ENCODE measurements at places on chromosomes 5 and 9.

GRCh38 chr5:147687118-147687517 is 95.4 kb downstream of the JAKMIP2 start:
- DNase-seq, result no peak

DNA sequence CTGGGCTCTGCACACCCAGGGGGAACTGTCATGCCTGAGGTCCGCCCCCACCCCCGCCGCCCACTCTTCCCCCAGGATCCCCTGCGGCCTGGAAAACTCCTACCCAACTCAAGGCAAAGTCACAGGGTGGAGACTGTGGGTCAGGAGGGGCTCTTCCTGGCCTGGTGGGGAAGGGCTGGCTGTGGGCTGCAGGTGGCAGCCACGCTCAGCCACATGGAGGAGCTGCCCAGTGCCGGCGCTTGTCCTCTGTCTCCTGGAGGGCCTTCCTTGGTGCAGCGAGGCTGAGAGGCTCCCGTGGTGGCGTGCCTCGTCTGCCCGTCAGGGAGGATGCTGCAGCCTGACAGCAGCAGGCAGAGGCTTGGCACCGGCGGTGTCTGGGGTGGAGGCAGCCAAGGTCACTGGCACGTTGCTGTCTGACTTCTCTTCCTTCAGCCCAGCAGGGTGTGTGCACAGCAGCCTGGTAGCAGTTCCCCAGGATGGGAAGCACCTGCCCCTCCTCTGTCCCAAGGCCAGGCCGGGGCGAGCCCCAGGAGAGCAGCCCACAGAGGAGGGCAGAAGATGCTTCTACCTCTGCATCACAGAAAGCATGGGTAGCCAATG is 78.1 kb downstream of the ADAMTS2 start:
- DNase-seq, result no peak

DNA sequence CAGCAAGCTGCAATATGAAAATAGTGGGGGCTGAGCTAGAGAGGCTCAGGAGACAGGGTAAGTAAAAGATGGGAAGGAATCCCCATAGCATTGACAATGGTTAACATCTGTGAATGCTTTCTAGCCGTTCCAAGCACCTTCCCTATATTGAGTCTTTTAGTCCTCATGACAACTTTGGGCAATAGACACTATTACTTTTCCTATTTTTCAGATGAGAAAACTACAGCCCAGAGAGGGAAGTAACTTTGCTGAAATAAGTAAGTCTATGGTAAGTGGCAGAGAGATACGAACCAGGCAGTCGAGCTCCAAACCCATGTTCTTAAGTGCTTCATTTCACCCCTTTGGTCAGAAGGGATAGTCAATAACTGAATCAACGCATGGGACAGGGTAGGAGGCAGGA is 94.5 kb downstream of the COL23A1 start:
- no peak for DNase-seq

DNA sequence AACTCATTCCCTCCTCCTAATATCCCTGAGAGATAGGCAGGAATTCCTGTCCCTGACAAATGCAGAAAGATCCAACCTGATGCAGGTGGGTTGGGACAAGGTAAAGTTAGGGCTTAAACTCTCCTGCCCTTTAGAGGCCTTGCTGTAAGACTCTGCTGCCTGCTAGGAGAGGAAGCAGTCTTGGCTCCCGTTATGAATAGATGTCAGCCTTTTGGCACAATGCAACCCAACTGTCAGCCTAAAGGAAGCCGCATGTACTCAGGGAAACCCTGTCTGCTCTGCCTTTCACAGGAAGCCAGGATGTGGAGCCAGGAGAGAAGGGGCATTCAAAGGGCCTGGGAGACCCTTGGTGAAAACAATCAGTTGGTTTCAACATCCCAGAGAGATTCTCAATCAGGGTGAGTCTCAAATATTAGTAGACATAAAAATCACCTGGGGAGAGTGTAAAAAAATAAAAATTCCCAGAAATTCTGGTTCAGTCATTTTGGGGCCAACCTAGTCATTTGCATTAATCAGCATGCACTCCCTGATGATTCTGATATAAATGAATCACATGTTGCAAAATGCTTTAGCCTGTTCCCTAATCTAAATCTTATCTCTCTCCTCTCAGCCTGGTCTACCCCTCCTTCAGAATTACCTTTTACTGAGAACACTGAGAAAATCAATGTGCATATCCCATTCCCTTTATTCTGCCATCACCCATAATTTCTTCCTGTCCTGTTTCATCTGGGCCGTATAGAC is 136.2 kb upstream of the TRIM32 start:
- no peak for DNase-seq

DNA sequence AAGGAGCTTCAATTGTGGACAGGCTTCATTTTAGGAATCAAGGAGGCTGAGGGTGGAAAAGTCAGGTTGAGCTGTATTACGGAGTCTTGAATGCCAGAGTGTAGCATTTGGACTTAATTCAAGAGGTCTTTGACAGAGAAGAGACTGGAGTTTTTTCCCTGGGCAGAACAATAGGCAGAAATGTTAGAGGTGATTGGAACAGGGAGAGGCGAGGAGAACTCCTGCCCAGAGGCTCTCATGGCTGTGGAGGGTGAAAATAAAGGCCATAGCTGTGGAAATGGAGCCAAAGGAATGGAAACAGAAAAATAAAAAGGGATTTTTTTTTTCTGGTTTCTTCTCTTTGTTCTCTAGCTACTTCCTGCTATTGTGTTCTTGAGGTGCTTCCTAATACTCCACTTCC is 3.7 kb upstream of the IFNB1 start:
- no peak for DNase-seq
